H54 (cell line): ENCODE measurements at places on chromosomes 3 and 15.

DNA sequence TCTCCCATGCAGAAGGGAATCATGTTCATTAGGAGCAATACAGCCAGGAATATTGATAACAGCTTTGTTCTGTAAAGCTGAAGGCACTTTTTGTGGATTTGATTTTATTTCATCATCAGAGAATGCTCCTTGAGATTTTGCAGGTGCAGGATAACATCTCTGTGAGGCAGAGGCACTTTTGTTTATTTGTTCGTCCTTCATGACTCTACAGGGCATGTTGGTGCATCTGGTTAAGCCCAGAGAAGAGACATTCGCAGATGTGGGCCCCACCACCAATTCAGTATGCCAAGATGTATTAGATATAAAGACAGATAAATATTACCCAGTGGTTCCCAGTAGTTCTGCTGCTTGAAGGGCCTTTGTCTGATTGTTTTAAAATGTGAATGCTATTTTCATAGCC is 368.1 kb upstream of the SEMA6D start:
- DNase-seq, result no peak

DNA sequence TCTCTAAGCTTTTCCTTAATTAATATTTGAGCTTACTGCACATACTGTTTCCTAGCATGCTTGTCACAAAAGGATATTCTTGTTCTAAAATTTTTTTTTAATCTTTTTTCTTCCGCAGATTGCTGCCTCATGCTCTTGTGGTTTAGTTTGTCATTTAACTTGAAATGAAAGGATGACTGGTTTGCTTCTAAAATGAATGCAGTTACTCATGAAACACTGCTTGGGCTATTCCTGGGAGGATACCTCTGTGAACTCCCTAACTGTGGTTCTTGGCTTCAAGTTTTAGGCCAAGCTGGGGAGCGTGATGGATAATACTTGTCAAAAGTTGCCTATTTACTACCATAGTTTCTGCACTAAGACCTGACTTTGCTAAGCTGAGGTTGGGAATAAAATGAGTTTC is 64.0 kb downstream of the USP13 start:
- peak; percentile 45 for DNase-seq

DNA sequence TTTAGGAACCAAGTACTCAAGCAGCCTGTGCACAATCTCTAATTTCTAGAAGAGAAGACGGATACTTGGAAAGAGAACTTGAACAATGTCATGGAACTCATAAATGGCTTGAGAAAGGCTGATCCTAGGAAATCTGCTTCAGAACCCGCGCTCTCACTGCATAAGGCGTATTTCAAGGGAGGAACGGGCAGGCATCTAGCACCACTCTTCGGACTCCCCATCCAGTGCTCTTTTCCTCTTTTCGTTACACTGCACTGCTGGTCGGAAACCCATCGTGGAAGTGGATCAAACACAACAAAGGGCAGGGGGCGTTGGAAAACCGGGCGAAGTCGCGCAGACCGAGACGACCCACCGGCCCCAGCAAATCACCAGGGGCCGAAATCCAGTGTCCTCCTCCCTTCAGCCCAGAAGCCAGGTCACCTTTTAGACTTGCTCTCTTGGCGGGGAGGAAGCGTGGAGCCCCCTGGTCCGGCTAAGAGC is 539 bp upstream of the TLNRD1 start:
- no peak for DNase-seq

- DNase-seq, result no peak
Measured at GRCh38 chr3:160869825-160870224, 113.8 kb downstream of the PPM1L start.

DNA sequence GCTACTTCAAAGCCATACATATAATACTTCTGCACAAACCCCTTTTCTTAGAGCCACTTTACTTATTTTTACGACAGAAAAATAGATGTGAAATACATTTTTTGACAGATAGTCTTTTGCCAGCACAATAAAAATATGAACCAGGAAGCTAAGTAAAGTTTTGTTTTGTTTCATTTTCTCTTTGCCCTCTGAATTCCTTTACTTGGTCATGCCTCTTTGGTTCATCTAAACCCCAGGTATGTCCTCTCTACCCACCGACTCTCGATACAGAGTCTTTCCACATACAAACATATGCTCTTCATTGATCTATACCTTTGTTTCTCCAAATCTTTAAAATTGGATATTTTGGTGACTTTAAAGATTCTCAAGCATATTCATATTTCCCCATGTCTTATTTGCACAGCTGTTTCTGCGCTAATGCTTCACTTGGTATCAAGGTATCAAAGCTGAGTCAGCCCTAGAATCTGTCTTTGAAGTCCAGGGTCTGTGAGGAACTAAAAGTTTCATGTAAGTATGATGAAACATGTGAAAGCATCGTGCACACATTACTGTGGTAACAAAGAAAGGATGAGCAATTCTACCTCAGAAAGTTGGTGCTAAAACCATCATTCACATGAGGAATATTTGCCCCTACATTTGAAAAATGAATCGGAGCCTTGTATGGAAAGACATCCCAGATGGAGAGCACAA is 845.4 kb downstream of the NAALADL2 start:
- no peak for DNase-seq

GRCh38 chr15:37223089-37223488 is 122.7 kb upstream of the MEIS2 start:
- no peak for DNase-seq

GRCh38 chr3:167978486-167978885 is 117.2 kb downstream of the GOLIM4 start:
- DNase-seq, result no peak

GRCh38 chr3:190361791-190362190 is 26.2 kb upstream of the CLDN16 start:
- DNase-seq, result no peak

DNA sequence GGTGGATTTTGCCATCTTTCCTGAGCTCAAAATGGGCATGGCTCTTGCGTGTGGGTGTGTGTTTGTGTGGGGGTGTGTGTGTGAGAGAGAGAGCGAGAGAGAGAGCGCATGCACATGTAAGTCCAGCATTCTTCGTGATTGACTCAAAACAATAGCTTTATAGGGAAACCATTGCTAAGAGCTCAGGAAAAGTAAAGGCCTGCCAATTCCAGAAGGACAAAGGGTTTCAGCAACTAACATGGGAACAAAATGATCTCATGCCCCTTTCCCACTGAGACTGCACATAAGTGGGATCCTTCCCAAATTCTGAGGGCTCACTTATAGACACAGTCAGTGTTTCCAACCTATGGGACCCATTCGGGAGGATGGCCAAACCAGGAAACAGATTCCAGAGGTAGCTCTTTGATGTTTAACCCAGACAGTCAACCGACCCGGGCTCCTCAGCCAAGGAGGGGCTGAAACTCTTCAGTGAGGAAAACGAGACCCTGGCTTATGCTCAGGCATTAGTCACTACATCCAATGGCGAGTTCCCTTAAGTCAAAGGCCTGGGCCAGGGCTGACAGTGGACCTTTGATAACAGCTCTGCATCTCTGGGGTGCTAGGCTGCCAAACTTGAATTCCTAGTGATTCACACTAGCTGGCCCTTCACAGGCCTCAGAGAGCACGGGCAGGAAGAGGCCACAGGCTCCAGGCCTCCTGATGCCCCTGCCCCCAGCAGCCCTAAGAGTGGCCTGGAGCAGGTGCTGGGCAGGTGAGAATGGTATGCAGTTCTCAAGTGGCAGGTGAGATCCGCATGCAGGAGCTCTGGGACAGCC is 305.0 kb upstream of the C2CD4B start:
- peak; percentile 57 for DNase-seq

DNA sequence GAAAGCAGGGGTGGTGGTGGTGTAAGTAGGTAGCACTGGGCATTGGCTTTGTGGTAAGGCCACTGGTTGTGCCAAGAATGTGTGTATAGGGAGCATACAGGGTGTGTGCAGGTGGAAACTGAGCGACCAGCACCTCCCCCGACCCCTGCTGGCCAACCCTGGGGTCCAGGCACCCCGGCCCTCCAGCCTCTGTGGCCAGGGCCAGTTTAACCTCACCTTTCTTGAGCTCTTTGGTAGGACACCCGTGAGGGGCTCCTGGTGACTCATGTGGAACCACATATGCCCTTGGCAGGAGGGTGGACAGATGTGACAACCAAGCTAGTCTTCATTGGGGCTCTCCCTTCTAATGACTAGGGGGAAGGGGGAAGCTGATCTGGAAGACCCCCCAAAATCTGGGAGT is 19.5 kb downstream of the SHF start:
- DNase-seq, result no peak

DNA sequence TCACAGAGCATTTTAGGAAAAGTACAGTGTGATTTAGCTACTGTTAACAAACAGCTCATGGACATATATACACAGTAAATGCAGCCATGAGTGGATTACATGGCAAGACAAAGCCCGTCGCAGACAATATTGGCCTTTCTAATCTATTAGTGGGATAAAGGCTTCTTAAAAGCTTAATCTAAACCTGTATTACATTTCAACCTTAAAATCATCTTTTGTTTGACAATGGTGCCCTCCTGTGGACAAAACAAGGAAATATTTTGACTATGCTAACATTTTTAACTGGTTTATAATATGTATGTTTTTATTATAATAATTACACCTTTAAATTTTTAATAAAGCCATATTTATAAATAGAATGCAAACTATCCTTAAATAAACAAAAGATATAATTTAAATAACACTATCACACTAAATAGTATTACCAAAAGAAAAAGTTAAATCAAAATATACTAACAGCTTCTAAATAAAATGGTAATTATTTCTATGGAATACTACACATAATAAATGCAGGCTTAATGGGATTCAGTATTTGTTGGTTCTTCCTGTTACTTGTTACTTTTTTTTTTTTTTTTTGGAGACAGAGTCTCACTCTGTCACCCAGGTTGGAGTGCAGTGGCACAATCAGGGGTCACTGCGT is 38.6 kb downstream of the TAFA4 start:
- no peak for DNase-seq

DNA sequence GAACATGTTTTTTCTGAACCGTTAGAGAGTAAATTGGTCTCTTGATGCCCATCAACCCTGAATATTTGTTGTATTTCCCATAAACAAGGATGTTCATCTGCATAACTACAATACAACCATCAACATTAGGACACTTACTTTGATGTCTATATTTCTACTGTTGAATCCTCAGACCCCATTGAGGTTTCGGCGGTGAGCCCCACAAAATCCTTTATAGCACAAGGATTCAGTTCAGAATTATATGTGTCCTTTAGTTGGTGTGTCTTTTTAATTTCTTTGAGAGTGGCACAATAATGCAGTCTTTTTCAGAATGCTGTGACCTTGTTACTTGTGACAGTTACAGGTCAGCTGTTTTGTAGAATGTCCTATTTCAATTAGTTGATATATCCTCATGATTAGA is 158.0 kb downstream of the FNDC3B start:
- DNase-seq, result no peak

DNA sequence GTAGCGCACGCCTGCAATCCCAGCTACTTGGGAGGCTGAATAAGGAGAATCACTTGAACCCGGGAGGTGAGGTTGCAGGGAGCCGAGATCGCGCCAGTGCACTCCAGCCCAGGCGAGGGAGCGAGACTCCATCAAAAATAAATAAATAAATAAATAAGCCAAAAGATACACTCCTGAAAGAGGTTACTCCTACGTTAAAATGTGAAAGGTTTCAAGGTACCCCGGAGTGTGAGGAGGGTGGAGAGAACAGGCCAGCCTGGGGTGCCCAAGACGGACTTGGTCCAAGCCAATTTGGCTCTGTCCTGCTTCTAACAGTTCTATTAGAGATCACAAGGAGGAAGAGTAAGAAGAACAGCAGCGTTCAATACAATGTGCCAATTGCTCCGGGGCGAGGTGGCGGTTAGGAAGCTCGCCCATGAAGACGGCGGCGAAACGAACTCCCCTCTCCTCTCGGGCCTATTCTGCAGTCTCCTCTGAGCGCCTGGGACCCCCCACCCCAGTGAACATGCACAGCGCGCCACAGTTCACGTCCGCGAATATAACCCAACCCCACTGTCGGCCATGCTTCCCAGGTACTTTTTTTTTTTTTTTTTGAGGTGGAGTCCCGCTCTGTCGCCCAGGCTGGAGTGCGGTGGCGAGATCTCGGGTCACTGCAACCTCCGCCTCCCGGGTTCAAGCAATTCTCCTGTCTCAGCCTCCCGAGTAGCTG is 942 bp downstream of the ELP6 start:
- DNase-seq, result no peak

DNA sequence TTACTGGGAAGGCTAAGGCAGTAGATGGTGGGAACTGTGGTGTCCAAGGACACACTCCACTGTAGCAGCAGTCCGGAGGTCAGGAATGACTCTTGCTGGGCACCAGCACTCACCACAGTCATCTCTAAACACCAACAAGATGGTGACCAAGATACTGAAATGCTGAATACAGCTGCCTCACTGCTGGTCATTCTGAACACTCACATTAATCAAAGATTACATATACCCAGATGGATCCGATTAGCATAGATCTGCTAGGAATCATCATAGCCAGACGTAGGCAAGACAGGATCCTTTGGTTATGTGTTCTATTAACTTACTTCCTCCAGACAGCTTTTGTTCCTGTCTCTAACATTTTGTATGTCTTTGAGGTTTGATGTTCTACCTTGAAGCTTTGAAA is 134.9 kb upstream of the BFSP2 start:
- no peak for DNase-seq

GRCh38 chr3:191220908-191221307 is 21.9 kb downstream of the OSTN start:
- DNase-seq, result no peak

- no peak for DNase-seq
Measured at GRCh38 chr3:112779558-112780480, 66.8 kb downstream of the CD200R1L start.

GRCh38 chr3:103899328-103899727 is 1464.5 kb downstream of the ZPLD1 start:
- no peak for DNase-seq

DNA sequence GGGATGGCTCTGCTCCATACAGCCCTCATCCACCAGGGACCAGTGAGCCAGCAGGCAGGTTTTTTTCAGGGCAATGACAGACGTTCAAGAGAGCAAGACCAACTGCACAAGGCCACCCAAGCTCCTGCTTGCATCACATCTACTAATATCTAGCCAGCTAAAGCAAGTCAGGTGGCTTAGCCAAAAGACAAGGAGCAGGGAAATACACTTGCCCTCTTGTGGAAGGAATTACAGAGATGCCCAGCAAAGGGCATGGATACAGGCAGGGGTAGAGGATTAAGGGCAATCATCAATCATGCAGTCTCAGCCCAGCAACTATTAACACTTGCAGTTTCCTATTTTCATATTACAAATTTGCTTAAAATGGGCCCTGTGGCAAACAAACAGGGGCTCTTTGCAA is 81.5 kb upstream of the NTRK3 start:
- DNase-seq, result no peak

- no peak for DNase-seq
Measured at GRCh38 chr15:97858296-97858695, 102.2 kb upstream of the ARRDC4 start.

- no peak for DNase-seq
Measured at GRCh38 chr3:187296911-187297310, 5.4 kb upstream of the MASP1 start.

GRCh38 chr15:91694131-91694830 is 159.2 kb upstream of the SLCO3A1 start:
- no peak for DNase-seq
